ENCODE measurements at places on chromosomes 13 and 19.

DNA sequence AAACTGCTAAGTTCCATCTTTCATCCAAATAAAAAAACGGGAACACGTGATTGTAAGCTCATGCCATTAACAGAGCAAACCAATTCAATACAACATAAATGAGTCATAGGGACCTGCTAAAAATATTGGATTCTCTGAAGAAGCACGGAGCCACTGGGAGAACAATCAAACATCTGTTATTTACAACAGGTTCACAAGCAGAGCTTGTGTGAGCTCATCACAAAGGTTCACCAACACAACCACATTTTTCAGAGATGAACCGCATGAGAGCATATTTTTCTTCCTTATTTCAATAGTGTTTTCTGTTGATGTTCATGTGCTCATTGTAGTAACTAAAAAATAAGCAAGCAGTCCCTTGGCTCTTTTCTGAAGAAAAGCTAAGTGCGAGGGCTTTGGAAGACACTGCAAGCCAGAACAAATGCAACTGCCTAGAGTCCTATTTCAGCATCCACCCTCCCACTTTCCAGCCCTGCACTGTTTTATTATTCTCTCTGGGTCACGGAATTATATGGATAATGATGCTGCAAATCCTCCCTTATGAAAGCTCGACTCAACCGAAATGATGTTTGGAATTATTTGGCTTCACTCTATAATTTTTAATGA lies 545.8 kb downstream of the LIG4 start:
- no peak for DNase-seq

- DNase-seq = no peak
Observed at GRCh38 chr19:39057615-39058014, 25.3 kb upstream of the FBXO27 start.

- DNase-seq = no peak
Observed at GRCh38 chr13:94344126-94344818, 135.2 kb downstream of the DCT start.

GRCh38 chr13:80865329-80865728 lies 524.4 kb upstream of the SPRY2 start:
- DNase-seq = no peak

DNA sequence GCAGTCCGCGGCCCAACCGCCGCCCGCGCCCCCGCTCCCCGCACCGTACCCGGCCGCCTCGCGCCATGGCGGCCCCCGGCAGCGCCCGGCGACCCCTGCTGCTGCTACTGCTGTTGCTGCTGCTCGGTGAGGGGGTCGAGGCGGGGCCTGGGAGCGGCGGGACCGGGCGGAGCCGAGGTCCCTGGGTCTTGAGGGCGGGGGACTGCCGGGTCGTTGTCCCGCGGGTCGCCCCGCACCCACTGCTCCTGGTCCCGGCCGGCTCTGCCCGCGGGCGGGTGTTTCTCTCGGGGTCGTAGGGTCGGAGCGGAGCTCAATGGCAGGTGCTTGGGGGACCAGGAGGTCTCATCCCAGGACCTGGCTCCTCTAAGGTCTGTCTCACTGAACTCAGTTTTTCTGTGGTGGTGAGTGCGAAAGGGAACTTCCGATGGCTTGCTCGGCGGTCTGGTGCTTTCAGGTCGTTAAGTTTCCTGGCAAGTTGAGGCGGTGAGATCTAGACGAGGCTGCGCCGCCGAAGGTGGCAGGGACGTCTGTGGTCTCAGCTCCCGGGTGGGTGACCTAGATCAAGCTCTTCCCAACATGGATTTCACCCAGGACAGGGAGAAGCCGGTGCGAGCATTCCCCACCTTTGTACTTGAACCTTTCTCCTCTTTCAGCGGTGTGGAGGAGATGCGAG lies 467 bp downstream of the LAMP1 start:
- no peak for DNase-seq

DNA sequence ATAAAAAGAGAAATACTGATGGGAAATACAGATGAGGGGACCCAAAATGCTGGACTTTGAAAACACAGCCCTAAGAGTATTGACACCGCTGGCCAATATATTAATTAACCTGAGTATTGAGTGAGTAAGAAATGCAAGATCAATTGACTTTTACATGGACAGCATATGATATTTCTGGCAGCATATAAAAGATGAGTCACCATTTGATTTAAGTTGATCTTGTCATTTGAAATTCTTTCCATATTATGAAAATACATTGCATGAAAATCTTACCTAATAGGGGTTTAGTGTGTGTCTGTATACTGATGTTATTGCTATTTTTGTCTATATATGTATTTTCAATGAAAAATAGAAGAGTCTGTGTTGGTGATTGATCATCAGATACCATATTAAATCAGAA lies 619.6 kb downstream of the KCTD12 start:
- DNase-seq = no peak

GRCh38 chr19:35120492-35120891 lies 4.9 kb downstream of the FXYD3 start:
- no peak for DNase-seq

- no peak for DNase-seq
Observed at GRCh38 chr19:12260861-12261260, 33.8 kb downstream of the ZNF44 start.

- DNase-seq = no peak
Observed at GRCh38 chr13:100789025-100789424, 114.4 kb upstream of the TMTC4 start.

DNA sequence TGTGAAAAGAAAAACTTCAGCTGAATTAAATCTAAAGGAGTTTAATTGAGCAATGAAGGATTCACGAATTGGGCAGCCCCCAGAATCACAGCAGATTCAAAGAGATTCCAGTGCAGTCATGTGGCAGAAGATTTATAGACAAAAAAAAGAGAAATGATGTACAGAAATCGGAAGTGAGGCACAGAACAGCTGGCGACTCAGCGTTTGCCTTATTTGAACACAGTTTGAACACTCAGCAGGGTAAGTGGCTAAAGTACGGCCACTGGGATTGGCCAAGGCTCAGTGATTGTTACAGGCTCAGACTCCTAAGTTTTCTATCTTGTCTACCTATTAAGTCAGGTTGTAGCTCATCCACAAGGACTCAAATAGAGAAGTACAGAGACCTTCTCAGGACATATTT lies 11.6 kb upstream of the CFAP97D2 start:
- no peak for DNase-seq

GRCh38 chr19:7483720-7484201 lies 5.1 kb downstream of the PEX11G start:
- no peak for DNase-seq

GRCh38 chr19:55068950-55069864 lies 6.3 kb upstream of the RDH13 start:
- peak; percentile 88 for DNase-seq
